ENCODE measurements at places on chromosomes 7 and 10.
A peak's percentile ranks its signal among the peaks of the same experiment; 100 is the strongest.

- DNase-seq: no peak
Observed at GRCh38 chr10:15632456-15633091, 87.1 kb downstream of the ITGA8 start.

- DNase-seq: no peak
Observed at GRCh38 chr10:43013065-43013464, 63.8 kb upstream of the RET start.

DNA sequence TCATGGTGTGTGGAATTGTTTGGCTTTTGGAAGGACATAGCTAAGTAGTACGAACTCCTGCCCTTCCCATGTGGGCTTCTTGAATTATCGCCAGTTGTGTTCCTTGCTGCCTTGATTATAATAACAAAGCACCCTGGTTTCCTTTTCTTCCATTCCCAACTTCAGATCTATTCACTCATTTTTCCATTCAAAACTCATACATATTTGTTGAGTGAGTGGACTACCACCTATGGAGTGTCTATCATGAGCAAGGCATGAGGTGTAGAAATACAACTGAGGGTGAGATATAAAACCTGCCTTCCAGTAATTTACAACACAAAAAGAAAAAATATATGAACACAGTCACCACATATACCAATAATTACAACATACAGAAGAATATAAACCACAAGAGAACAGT lies 4.9 kb upstream of the COL17A1 start:
- DNase-seq: no peak

DNA sequence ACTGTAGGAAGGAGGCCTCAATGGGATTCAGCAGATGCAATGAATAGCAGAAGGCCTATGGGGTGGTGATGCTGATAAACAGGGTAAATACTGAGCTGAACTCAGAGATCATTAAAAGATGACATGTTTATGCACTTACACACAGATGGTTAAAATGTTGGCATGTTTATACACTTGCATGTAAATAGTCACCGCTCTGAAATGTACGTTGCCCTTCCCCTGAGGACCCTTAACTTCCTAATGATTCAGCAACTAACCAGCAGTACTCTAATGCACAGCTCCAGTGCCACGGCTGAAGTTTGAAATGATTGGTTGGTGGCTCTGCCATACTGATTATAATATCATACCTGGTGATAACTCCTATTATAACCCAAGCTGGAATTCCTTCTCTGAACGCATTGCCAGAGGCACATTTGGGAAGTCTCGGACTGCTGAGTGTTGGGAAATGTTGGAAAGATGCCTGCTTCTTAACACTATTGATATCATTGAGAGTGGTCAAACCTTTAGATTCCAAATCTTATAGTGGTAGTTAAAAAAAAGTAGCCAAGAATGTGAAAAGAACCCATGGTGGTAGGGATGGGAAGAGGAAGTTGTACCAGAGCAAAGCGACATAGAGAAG lies 3.7 kb upstream of the CAV1 start:
- DNase-seq: no peak

DNA sequence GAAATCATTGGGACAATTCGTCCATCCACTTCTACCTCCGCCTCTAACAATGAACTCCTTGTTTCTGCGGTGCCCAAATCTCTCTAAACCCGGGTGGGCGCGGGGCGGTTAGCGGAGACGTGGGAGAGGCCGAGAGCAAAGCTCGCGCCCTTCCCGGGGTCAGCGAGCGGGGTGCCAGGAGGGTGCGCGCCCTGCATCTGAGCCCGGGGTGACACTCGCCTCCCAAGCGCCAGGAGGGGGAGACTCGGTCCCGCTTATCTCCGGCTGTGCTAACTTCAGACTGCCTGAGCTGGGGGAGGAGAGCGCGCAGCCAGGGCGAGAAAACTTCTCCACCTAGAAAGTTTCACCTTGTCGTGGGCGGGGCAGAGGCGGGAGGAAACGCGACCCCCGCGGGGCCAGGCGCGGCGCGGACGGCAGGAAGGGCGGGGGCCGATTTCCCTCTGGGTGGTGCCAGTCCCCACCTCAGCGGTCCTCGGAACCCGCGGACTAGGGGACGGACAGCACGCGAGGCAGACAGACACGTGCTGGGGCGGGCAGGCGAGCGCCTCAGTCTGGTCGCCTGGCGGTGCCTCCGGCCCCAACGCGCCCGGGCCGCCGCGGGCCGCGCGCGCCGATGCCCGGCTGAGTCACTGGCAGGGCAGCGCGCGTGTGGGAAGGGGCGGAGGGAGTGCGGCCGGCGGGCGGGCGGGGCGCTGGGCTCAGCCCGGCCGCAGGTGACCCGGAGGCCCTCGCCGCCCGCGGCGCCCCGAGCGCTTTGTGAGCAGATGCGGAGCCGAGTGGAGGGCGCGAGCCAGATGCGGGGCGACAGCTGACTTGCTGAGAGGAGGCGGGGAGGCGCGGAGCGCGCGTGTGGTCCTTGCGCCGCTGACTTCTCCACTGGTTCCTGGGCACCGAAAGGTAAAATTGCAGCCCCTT lies at the start of gene MET:
MET (plus strand) TSS at position 516 of the 915 bp plus-strand sequence. CDS start 26,889 bp downstream, outside the sequence.
- DNase-seq: peak; percentile 40

DNA sequence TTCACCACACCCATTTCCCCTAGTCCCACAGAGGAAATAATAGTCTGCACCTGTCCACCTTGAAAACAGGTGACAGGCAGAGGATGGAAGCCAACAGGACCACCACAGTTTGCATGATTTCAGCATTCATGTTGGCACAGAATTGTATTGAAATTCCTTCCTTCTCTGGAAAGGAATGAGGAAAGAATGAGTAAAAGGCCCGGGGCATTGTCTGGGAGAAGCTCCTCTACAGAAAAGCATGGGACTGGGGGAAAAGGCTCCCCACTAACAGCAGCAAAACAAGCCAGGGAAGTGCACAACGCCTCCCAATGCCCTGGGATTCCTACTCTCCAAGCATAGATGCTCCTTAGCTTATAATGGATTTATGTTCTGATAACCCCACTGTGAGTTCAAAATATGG lies 28.5 kb upstream of the TOMM7 start:
- no peak for DNase-seq

GRCh38 chr10:62514079-62514693 lies 140.0 kb downstream of the ZNF365 start:
- no peak for DNase-seq

DNA sequence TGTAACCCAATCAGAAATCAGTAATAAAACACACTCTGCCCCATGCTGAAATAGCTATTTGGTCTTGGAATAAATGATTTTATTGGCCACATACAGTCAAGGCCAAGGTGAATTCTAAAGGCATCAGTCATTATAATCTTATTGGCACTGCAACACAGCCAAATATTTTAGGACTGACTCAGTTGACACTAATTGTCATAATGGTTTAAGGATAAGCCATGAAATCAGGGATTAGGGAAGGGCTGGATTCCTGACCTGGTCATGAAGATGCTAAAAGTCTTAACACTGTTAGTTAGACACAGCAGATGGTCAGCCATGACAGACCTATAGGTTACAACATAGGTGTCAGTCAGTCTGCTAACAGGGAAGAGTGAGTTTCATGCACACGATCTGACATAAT lies 330.3 kb upstream of the NPSR1 start:
- DNase-seq: no peak

DNA sequence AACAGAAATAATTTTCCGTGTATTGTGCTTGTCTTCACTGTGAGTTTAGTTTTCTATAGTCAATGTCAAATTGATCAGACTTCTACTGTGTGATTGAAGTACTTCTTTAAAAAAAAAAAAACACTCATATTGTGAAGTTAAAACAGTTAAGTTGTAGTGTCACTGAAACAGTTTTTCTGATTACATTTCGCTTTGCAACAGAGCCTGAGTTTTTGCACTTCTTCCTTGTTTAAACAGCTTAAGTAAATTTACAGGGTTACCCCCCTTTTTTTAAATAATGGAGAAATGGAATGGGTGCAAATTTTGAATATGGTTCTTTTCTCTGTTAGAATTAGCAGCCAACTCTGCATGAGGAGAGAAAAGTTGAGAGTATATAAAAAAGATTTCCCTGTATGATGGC lies 117.3 kb downstream of the VTI1A start:
- no peak for DNase-seq

DNA sequence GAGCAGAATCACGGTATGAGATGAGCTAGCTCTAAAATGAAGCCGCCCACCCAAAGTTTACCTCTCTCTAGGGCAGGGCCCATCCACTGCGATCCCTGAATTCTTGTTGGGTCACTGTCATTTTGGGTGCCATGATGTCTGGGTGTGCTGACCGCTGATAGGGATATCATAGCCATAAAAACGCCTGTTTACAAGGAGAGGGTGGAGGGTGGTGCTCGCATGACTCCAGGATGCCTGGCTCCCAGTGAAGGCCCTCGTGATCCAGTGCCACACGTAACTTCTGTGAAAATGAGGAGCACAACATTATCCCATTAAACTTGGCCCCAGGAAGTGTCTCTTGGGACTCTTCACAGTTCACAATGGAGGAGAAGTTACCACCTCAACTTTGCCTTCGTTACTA lies 139.5 kb downstream of the TCF7L2 start:
- no peak for DNase-seq

DNA sequence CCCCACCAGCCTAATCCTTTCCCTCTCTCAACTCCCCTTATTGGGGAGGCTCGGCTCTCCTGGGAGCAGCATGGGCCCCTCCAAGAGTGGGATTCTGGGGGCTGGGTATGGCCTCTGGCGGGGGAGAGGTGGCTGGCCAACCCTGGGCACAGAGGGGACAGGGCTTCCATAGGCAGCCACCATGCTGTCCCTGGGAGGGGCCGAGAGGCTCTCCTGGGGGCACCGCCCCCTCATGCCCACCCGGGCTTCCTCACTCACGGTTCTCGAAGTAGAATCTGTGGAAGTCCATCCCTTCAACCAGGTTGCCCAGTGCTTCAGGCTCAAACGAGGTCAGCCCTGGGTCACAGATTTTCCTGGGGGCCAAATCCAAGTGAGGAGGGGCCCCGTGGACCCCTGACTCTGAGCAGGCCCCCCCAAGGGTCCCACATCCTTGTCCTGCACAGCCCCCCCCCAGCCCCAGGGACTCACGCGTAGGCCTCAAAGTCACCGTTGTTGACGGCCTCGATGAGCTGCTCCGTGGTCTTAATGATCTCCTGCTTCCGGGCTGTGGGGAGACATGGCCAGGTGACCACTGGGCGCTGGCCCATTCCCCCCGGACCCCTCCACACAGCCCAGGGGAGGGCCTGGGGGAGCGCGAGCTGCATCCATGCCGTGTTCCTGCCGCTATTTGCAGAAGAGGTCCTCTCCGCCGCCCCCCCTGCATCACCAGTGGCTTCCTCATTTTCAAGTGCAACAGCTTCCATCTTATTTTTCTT lies 19.8 kb downstream of the YKT6 start:
- no peak for DNase-seq

DNA sequence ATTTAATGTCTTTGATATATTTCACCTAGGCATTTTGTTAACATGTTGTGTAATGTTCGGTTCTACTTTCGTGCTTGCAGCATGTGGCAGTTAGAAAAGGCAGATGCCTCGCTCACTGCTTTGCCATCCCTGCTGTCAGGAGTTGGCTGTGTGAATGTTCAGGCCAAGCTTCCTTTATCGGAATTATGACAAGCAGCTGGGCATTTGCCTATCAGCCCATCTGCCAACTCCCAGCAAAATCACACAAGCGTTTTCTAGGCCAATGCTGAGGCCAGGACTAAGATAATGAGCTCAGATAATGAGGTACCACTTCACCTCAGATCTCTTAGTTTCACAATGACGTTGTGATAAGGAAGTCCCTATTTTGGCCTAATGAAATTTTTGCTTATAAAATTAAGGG lies 212.7 kb upstream of the FAM3C start:
- DNase-seq: no peak

DNA sequence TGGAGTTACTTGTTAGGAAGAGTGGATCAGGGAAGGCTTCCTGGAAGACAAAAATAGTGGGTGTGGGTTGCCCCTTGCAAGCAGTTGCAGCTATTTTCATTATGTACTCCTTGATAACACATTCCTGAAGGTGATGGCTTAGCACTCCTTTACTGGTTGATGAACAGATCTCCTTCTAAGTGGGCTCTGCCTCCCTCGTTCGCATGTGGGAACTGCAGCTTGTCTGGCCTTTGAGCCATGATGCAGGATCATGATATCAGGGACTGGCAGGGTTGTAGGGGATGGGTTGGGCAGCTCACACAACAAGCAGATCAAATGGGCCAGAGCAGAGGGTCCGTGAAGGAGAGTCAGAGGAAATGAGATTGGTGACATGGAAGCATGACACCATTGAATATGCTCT lies 28.8 kb upstream of the LRRC4 start:
- DNase-seq: no peak
